GM12864 (cell line): ENCODE measurements at places on chromosomes 3 and 15.

GRCh38 chr3:192408007-192408646 is 319.2 kb downstream of the FGF12 start:
- no peak for DNase-seq

DNA sequence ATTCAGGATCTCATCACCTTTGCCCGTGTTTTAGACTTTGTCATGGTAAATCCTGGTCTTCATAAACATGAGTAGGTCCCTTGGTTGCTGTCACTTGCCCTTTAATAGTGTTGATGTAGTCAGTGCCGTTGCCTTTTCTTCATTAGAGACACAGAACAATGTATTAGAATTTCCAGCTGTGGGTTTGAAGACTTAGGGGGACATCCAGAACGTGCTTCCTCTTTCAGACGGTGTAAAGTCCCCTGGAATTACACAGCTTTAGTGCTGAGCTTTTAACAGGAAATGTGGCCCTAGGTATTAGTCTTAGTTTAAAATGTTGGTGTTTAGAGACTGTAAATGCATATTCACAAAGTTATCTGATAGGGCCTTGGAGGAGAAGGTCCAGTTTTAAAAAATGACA is 8.8 kb upstream of the LRCH3 start:
- no peak for DNase-seq

DNA sequence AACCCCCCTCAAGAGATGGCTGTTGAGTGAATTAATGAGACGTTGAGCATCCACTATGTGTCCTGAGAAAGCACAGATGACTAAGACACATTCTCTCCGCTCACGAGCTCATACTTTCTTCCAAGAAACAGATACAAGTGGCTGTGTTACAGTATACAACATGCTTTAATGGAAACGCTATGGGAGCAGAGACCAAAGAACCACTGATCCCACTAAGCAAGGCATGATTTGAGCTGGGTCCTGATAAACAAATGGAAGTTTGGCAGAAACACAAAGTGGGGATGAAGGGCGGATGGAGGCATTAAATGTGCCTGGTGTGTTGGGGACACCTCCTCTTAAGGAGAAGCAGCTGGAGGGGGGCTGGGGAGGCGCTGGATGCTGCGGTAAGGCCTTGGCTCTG is 129.4 kb downstream of the UACA start:
- DNase-seq: no peak

- no peak for DNase-seq
Observed at GRCh38 chr15:77631745-77632533, 773 bp downstream of the LINGO1 start.

DNA sequence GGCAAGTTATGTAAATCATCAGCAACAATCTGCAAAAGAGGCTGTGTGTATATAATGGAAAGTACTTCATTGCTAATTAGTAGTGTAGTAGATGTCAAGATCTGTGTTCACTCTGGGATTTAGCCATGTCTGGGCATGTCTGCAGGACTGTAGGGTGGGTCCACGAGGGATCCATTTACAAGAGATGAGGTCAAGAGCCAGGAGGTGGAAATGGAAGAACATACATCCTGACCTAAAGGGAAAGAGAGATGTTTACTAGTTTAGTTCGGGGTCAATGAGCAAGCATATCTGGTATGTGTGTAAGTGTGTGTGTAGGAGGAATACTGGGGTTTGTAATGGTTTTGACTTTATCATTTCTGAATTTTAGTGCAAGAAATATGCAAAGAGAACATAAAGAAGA is 171.5 kb upstream of the NANOGP8 start:
- DNase-seq: no peak

- no peak for DNase-seq
Observed at GRCh38 chr3:25744470-25744869, 38.8 kb downstream of the NGLY1 start.
